Esophagus squamous epithelium (tissue), 5 donors: ENCODE measurements at places on chromosomes 6 and 20.

DNA sequence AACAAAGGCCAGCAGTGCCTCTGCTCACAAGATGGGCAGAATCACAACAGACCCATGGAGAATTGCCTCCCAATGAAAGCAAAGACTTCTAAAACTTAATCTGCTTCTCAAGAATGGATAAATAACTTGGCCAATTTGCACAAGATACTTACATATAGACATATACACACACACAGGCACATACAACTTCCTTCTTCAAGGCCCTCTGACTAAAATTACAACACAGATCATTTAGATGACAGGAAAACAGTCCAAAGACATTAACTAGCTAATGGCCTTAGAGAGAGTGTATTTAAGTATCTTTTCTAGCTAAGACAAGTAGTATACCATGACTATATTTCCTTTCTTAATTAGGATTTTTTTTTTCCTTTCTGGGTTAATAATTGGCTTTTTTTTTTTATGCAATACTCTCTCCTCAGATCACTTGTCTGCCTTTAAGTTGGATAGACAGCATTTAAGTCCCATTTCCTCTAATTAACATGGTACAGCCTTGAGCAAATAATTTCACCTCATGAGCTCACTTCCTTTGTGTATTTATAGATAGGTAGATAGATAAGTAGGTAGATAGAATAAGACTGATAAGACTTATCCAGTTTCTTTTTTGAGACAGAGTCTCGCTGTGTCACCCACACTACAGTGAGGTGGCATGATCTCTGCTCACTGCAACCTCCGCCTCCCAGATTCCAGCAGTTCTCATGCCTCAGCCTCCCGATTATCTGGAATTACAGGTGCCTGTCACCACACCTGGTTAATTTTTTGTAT, 70.0 kb downstream of the NRSN1 start:
- no peak for DNase-seq

DNA sequence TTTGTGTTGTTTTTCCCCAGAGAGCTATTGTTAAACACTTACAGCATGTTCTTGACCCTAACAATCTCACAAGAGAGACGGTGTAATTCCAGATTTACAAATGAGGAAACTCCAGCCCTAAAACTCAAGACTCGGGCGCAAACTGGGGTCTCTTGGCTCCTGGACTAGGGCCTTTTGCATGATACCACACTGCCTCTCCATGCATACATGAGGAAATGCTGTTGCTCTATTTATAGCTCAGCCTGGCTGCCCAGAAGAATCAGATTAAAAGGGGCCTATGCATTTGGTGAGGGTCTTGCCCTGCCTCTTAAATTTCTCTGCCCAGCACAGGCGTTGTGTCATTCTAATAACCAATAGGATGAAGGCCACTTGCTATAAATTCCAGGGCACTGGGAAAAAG, 30.5 kb upstream of the SNRPB2 start:
- no peak for DNase-seq

- DNase-seq: no peak
Observed at GRCh38 chr6:107118976-107119375, 3.7 kb upstream of the BEND3 start.

- DNase-seq: no peak
Observed at GRCh38 chr6:132964101-132964867, 149.9 kb downstream of the RPS12 start.

GRCh38 chr6:6748001-6748400, 159.5 kb downstream of the LY86 start:
- no peak for DNase-seq
